ENCODE measurements at places on chromosomes 1 and 21.
A peak's percentile ranks its signal among the peaks of the same experiment; 100 is the strongest.

DNA sequence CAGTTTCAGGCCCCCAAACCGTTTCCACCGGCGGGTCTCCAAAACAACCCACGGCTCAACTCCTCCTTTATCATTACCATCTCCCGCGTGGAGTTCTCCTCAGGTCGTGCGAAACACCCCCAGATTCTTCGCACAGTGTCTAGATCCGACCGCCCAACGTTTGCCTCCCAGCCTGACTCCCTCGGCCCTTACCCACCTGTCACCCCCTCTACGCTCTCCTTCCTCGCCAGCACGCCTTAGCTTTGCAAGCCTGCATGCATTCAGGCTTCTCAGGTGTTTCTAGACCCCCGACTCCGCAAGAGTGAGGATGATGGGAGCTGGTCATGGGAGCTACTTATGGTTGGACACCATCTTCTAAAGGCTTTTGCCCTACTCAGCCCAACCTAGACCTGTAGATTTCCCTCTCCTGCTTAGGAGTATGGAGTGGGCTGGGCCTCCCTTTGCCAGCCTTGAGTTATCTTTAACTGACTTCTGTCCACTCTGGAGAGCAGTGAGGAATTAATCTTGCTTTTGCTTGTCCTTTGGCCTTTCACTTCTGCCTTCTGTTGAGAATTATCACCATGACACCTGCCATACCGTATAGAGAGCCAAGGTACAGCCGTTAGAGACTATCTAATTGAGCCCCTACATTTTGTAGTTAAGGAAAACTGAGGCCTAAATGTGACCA, 865 bp downstream of the ATP5IF1 start:
- DNase-seq, result no peak

DNA sequence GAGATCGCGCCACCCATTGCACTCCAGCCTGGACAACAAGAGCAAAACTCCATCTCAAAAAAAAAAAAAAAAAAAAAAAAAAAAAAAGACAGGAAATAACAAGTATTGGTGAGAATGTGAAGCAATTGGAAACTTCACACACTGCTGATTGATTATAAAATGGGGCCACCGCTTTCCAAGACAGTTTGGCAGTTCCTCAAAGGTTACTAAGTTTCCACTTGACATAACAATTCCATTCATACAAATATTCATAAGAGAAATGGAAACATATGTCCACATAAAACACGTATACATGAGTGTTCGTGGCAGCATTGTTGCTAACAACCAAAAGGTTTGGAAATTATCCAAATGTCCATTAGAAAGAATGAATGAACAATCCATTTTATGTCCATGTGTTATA, 26.3 kb downstream of the USP24 start:
- no peak for DNase-seq

- no peak for DNase-seq
Observed at GRCh38 chr21:33427051-33427450, 23.8 kb downstream of the IFNGR2 start.

- DNase-seq, result no peak
Observed at GRCh38 chr21:44350773-44351481, 2.5 kb upstream of the TRPM2 start.

GRCh38 chr1:32242341-32242851, 4.6 kb upstream of the FAM167B start:
- DNase-seq, result no peak

- no peak for DNase-seq
Observed at GRCh38 chr1:202684716-202685115, 25.5 kb downstream of the SYT2 start.

GRCh38 chr1:5743435-5744095, 248.7 kb downstream of the NPHP4 start:
- DNase-seq, result no peak

GRCh38 chr1:119703666-119704450, 7.9 kb upstream of the PHGDH start:
- no peak for DNase-seq

- DNase-seq, result no peak
Observed at GRCh38 chr1:79362470-79362869, 355.9 kb upstream of the ADGRL4 start.

- no peak for DNase-seq
Observed at GRCh38 chr1:167631936-167632614, 2.0 kb downstream of the RCSD1 start.

DNA sequence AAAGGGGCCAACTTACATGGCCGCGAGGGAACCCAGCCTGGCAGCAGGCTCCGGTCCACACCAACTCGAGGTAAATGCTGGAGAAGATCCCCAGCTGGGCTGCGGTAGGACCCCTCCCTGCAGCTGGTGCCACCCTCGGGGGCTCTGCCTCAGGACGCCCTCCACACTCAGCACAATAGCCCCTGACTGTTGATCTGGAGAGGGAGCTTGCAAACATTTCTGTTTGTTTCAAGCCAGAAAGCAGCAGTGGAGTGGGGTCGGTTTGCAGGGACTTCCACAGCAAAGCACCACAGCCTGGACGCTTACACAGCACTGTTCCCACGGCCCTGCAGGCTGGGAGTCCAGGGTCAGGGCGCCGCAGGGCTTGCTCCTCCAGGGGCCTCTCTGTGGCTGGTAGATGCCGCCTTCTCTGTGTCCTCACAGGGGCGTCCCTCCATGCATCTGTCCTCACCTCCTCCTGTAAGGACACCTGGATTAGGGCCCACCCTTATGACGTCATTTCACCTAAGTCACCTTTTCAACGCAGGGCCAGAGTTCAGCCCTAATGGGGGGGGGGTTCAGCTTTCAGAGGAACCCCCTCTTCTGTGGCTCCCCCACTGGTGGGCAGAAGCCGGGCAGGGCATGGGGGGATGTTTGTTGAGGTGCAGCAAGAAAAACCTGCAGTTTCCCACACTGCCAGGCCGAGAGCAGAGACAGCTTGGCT, 24.1 kb upstream of the TTC34 start:
- no peak for DNase-seq

DNA sequence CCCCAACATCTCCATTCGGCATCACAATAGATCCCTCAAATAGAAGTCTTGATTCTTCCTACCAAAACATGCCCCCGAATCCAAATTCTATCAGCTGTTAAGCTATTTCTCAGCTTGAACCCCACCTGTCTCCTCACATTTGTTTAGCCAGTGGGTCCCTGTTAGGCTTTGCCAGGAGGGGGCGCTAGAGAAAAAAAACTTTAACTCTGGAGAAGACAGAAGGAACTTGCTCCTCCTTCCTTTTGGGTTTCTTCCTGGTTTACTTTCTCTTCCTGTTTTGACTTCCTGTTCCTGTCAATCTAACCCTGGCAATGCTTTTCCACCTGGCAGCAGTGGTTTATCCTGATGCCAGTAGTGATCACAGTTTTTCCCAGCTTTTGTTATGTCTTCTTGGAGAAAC, 95.6 kb upstream of the KCNK1 start:
- no peak for DNase-seq

DNA sequence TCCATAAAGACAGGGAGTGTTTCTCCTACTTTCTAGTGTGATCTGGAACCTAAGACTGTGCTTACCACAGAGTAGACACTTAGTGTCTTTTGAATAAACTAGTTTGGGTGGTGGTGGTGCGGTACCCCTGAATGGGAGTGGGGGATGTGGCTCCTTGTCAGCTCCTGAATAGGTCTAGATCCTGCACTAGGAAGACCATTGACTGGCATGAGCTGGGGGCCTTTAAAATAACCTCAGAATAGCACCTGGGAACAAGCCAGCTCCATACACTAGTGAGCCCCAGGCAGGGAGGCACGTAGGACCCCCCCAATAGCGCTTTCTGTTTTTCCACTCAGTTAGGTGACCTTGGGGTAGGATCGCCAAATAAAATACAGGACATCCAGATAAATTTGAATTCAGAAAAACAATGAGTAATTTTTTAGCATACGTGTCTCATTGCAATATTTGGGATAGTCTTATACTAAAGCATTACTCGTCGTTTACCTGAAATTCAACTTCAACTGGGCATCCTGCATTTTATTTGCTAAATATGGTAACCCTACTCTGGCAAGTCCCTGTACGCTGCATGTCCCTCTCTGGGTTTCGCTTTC, 45.6 kb downstream of the AZIN2 start:
- DNase-seq, result no peak

- no peak for DNase-seq
Observed at GRCh38 chr1:218643926-218644325, 298.8 kb downstream of the TGFB2 start.

DNA sequence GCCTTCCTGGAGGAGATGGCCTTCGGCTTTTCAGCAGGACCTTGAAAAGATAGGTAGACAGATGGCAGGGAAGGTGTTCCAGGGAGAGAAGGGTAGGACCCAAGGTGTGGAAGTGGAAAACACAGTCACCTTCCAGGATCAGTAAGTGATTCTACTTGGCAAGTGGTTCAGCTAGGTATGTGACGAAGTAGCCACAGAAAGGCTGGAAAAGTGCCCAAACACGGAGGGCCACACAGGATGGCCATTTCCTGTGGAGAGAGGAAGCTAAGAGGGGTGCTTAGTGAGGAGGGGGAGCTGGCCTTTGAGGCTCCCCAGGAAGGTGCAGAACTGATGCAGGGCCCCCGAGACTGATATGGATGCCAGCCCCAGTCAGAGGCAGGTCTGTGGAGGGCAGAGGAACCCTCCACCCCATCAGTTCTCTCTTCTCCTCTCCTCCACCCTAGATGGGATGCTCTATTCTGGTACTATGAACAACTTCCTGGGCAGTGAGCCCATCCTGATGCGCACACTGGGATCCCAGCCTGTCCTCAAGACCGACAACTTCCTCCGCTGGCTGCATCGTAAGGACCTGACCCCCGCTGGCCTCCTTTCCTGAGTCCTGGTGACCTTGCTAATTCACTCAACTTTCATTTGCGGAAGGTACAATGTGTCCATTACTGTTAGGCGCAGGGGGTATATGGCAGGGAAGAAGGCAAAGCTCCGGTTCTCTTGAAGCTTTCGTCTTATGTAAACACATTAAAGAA, 6.8 kb downstream of the SEMA4A start:
- no peak for DNase-seq

- DNase-seq, result peak; percentile 70
Observed at GRCh38 chr1:6497215-6497866, 5.9 kb upstream of the PLEKHG5 start.

- no peak for DNase-seq
Observed at GRCh38 chr21:16522548-16522947, 792.8 kb downstream of the USP25 start.

DNA sequence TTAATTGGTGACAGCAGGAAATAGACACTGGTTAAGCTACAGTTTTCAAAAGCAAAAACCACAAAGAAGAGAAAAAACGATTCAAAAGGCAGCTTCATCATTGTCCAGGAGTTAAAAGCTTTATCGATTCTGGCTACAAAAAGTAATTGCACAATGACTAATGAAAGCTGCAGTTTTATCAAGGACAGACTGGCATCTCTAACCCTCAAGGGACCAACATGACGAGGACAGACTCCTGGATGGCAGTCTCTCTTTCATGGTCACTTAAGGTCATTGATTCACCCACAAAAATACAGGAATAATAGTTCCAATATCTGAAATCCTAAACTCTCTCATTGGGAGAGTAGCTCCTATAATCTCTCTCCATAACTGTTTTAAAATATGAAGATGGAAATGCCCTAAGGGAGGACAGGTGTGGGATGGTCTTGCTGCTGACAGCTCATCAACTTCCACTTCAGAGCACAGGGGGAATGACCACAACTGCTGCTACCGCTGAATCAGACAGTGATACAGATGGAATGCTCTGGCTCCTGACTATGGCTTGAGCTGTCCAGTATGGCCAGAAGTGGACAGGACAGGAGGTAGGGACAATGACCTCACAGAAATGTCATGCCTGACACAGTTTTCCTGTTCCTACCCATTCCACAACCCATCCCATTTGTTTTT, 17.4 kb upstream of the CPLANE2 start:
- DNase-seq, result no peak

DNA sequence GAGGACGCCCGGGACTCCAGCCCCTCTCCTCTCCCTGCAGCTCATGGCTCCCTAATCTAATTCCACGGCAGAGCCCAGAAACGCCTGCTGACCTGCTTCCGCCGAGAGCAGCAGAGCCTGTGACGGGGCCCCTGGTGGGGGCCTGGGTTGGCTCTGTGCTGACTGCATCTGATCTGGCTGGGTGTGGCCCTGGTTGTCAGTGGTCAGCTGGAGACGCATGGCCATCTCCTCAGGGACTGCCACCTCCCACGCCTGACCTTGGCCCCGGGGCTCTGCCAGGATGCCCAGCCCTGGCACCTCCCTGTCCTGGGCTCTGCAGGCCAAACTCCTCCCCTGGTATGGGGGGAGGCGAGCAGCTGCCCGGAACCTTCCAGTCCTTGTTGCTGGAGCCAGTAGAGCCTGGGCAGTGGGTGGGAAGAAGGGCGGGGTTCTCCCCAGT, 1.1 kb upstream of the PLCH2 start:
- no peak for DNase-seq

DNA sequence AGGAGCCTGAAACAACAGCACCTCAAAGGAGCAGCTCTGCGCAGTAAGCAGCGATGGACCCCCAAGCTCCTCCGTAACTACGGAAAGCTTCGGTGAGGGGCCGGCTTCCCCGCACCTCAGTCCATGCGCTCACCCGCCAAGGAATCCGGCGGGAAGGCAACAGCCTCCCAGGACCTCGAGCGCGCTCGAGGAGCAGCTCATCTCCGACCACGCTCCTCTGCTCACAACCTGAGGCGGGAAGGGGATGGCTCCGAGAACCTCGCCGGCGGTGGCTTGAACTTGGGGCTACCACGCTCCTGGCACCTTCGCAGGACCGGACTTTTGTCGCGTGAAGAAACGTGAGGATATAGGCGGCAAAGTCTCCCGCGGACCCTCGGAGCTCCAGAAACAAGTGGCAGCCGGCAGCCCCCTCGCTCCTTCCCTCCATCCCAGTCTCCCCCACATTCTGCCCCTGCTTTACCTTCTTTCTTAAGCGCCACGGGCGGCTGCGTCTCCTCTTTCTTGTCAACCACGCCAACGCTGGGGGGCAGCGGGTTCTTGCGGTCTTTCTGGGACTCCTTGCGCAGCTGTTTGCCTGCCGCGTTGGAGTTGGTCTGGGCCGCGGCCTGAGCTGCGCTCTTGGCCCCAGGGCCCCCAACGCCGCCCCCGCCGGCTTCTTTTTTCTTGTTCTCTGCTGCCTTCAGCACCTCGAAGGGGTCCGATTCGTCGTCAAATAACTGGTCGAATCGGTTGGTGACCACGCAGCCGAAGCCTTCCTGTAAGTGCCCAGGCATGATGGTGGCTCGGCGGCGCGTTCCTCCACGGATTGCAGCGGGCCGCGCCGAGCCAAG, 459 bp downstream of the SERBP1 start:
- no peak for DNase-seq

- no peak for DNase-seq
Observed at GRCh38 chr1:244439391-244440032, 12.2 kb downstream of the ADSS2 start.

- no peak for DNase-seq
Observed at GRCh38 chr1:67441739-67442281, 11.6 kb upstream of the SERBP1 start.

Measured in T47D (cell line).